ENCODE measurements at places on chromosomes 1 and 21.

GRCh38 chr1:180246579-180246978, 16.5 kb downstream of the LHX4 start:
- DNase-seq: no peak

DNA sequence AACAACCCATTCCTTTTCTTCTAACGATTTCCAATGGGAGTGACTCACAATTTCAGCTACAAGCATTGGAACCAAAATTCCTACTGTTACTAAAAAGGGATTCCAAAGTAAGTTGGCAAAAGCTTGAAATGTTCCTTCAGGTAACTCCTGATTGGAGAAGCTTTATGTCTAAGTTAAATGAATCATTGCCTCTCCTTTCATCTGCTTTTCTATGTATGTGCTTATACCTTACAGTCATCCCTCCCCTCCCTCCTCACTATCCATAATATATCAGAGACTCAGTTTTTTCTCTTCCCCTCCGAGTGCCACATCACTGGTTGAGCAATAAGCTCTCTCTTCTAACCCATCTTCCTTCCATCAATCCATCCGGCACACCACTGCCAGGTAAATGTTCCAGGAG, 86.8 kb downstream of the TIAM1 start:
- DNase-seq: no peak

GRCh38 chr1:45568421-45568820, 15.4 kb upstream of the NASP start:
- DNase-seq: no peak

- no peak for DNase-seq
These were observed at the start of gene OR2T10 for GRCh38 chr1:248597589-248597988. Gene OR2T10, minus strand, starts transcription at chr1:248597700. Its CDS starts 3,932 bp downstream, at chr1:248593768.

GRCh38 chr1:38662126-38662525, 197.4 kb downstream of the RRAGC start:
- DNase-seq: no peak

DNA sequence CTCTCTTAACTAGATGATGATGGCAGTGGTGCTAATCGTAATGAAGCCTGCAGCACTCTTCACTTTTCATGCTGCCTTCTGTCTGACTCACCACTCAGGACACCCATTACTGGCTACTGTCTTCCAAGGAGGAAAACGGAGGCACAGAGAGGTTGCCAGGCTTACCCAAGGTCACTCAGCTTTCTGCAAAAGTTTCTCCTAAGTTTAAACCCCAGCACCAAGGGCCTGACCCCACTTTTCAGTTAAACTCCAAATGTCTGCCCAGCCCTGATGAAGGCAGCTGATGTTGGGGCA, 78.1 kb upstream of the RUNX3 start:
- DNase-seq: no peak
